HCT116 (cell line): ENCODE measurements at places on chromosomes 7 and 10.

GRCh38 chr10:72328829-72329204 lies 25.9 kb downstream of the DNAJB12 start:
- no peak overlapping the region for H3K4me3 ChIP-seq
- peaks cover 84% of the 10 kb centered on the region for H3K4me1 ChIP-seq
- no peaks in the 10 kb centered on the region for H3K36me3 ChIP-seq
- DNase-seq, result no peak
- no peaks in the 10 kb centered on the region for H3K27me3 ChIP-seq

DNA sequence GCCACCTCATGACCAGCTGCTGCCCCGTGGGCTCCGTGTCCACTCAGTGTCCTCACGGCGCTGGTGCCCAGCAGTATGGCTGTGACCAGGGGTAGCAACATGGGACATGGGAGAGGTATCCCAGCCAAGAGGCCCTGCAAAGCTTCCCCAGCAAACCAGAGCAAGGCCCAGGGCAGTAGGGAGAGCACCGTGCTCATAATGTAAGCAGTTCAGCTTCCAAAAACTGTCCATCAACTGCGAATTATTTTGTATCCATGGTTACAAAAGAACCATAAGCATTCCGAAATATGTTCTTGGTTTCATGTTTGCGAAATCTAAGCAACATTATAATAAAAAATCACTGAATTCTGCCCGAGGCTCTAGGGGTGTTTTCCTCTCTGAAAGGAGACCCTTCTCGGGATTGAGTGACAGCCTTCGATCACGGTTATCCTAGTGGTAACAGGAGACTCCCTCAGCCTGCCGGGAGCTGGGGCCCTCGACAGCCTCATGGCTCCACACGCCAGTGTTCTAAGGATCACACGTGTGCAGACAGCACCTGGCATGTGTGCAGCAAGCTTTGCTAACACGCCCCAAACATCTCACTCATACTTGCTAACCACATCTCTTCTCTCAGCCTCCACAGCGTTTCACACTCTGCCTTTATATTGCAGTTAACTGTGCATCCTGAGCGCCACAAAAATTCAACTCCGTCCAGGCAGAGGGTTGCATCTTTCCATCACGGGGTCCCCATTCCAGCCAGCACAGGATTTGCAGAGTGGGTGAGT lies 117.6 kb downstream of the DIP2C start:
- H3K4me1 ChIP-seq, result no peaks in the 10 kb centered on the region
- no peaks in the 10 kb centered on the region for H3K27me3 ChIP-seq
- DNase-seq, result no peak
- H3K4me3 ChIP-seq, result no peak overlapping the region

- H3K36me3 ChIP-seq, result no peaks in the 10 kb centered on the region
- H3K4me3 ChIP-seq, result no peak overlapping the region
- no peaks in the 10 kb centered on the region for H3K27me3 ChIP-seq
- no peak overlapping the region for H3K27ac ChIP-seq
- DNase-seq, result no peak
These were observed 63.8 kb downstream of the GRB10 start for GRCh38 chr7:50718876-50719275.

GRCh38 chr10:89278900-89279392 lies 22.9 kb upstream of the IFIT2 start:
- no peak for DNase-seq
- 0 out of 2 replicates have a peak overlapping the region, but pooled peaks have one; percentile 5 for H3K4me3 ChIP-seq
- no peaks in the 10 kb centered on the region for H3K27me3 ChIP-seq
- peak overlapping the region; percentile 68 for H3K27ac ChIP-seq
- no peaks in the 10 kb centered on the region for H3K36me3 ChIP-seq

DNA sequence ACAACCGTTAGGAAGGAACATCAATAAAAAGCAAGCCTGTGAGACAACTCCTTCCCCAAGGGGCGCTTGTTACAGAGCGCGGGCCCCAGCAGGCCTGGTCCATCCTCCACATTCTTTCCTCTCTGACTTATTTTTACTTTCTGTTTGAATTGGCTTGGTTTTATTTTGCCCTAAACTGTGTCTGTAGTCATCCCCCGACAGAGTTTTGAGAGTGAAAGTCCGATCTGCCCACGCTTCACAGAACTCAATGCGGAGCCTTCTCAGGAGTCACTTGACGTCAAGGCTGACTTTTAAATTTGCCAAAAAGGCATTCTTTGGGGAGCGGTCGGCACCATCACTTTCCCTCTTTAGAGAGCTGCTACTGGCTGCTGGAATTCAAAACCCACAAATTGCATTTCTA lies 150.1 kb upstream of the KLF6 start:
- no peaks in the 10 kb centered on the region for H3K36me3 ChIP-seq
- H3K4me1 ChIP-seq, result no peaks in the 10 kb centered on the region
- H3K27ac ChIP-seq, result no peak overlapping the region
- DNase-seq, result no peak

GRCh38 chr7:14233076-14233867 lies 243.8 kb upstream of the ETV1 start:
- H3K4me3 ChIP-seq, result no peak overlapping the region
- H3K4me1 ChIP-seq, result no peaks in the 10 kb centered on the region
- H3K36me3 ChIP-seq, result no peaks in the 10 kb centered on the region
- no peaks in the 10 kb centered on the region for H3K27me3 ChIP-seq
- no peak overlapping the region for H3K27ac ChIP-seq

GRCh38 chr7:7242899-7243298 lies 60.6 kb downstream of the C1GALT1 start:
- H3K4me3 ChIP-seq, result no peak overlapping the region
- H3K36me3 ChIP-seq, result peaks cover 5% of the 10 kb centered on the region; the same call in 1 of the 2 replicates
- H3K27ac ChIP-seq, result no peak overlapping the region

- H3K4me1 ChIP-seq, result no peaks in the 10 kb centered on the region
- H3K27ac ChIP-seq, result no peak overlapping the region
- DNase-seq, result no peak
These were observed 122.5 kb downstream of the OAT start for GRCh38 chr10:124296121-124296812.
